ENCODE measurements at places on chromosomes 5 and 9. TPM values are rescaled to one million over a fixed set of nuclear protein-coding genes. Genes with fewer than 3 reads are reported as not detected.

Gene CLPTM1L
- 139 TPM for total RNA-seq

Gene HAND1
- total RNA-seq: not detected

Gene ITK
- total RNA-seq: not detected

Gene DRD1
- total RNA-seq: not detected

Gene FREM1
- not detected for total RNA-seq

Measured in LHCN-M2 (cell line).